ENCODE measurements at places on chromosomes 3 and 15.

- DNase-seq = no peak
These were observed 16.0 kb upstream of the BCL2L10 start for GRCh38 chr15:52128568-52128967.

DNA sequence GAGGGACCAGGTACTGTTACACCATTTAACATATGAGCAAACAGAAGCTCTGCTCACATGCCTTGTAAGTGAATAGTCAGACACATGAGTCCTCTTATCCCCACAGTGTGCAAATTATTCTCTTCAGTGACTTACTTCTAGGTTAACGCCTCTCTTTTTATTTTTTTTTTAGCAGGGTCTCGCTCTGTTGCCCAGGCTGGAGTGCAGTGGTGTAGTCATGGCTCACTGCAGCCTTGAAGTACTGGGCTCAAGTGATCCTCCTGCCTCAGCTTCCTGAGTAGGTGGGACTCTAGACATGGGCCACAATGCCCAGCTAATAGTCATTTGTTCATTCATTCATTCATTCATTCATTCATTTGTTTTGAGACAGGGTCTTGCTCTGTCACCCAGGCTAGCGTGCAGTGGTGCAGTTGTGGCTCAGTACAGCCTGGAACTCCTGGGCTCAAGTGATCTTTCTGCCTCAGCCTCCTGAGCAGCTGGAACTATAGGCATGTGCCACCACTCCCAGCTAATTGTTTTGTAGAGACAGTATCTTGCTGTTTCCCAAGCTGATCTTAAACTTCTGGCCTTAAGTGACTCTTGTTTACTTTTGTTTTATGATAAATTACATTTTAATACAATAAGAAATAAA is 94.7 kb downstream of the LRRC28 start:
- no peak for DNase-seq

DNA sequence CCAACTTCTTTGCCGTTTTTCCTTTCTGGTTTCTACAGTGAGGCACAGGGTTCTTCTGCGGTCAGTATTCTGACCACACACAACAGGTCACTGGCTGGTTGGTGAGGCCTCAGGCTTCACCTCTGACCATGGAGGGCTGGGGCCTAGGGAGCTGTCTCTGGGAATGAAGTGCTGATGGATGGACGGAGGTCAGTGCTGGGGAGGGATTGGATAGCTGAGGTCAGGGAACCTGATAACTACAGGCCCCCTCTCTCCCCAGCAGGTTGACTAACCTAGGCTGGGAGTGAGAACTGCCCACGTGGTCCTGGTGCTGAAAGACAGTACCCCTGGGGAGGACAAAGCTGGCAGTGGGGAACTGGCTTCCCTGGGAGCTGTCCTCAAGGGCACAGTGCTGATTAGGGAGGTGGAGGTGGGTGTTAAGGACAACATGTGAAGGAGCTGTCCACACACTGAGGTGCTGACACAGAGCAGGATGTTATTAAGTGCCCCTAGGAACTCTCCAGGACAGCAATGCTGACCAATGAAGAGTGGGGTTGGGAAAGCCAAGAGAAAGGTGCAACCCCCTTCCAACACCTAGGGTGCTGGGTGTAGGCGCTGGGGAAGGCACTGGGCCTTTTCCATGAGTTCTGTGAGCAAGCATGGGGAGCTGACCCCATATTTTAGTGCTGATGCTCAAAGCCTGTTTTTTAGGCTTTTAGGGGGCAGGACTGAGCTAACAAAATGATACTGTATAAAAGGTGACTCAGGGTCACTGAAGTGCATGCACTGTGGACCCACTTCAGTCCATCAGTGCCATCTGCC is 45.2 kb downstream of the ATP2B2 start:
- DNase-seq = peak; percentile 94

GRCh38 chr3:23921052-23921511 is 4.2 kb downstream of the RPL15 start:
- no peak for DNase-seq

DNA sequence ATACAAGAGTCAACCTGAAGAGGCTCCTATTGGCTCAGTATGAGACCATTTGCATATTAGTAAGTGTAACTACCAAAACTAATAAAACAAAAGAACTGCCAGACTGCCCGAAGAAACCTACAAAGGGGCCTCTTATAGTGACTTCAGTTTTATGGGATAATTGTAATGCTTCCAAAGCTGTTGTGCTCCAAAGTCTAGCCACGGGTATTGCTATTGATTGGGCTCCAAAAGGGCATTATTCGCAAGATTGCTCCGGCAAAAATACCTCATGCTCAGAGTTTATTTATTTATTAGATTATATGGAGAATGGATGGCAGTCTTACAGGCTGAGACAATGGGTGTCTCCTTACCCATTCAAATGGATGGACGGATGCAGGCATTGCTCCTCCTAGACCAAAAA is 11.4 kb downstream of the RPL22L1 start:
- DNase-seq = no peak

GRCh38 chr3:136954980-136955780 is 2.6 kb upstream of the IL20RB start:
- DNase-seq = no peak

- DNase-seq = no peak
These were observed 74.1 kb upstream of the MITF start for GRCh38 chr3:69665026-69665737.

DNA sequence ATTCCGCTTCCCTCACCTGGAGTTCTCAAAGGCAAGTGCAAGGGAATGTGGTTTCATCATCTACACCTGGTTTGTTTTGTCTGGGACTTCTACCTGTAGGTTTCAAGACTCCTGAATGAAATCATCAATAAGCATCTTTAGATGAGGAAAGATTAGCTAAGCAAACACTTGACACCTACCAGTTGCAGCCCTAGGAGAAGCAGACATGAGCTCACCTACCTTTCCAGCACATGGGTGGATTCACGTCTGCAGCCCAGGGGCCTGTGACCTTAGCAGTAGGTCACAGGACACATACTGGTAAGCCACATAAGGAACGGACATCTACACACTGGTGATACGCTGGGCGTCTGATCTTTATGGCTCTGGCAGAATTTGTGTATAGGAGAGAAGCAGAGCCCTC is 26.7 kb downstream of the SLCO2A1 start:
- no peak for DNase-seq

GRCh38 chr15:55742498-55742926 is 440 bp downstream of the PRTG start:
- peak; percentile 49 for DNase-seq

DNA sequence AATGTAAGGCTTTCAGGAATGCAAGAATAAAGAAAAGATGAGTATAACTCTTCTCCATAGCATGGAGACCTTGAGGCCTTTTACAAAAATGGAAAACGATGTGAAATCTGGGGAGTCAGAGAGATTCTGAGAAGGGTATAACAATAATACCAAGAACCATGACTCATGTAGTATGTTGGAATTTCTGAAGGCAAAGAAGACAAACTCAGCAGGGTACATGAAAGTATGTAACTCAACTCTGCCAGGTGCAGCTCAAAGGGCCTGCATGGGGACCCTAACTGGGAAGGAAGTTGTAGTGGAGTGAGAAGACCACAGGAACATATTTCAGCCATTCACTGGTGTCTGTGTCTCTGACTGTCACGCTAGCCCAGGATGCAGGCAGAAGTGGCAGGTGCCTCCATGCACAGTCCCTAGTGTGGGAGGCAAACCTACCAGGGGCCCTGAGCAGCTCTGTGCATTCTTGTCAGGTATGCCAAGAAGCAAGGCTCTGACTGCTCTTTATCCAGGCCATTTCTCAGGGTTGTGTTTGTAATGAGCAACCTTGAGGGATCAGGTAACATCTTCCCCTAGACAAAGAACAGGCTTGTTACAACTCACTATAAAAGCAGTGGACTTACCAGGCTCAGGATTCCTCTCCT is 57.2 kb downstream of the GPR156 start:
- no peak for DNase-seq

DNA sequence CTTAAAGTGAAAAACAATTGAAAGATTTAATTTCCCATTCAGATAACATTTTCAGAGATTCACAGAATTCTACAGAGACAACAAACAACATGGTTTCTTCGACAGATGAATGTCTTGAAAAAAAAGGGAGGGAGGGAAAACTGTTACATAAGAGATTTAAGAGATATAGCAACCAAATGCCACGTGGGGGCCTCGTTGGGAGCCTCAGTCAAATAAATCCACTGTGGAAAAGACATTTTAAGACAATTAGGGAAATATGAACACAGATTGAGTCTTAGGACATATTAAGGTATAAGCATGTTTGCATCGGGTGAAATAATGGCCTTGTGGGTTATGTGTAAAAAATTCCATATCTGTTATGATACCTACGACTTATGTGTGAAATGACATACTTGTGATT is 5.0 kb upstream of the PRRT3 start:
- DNase-seq = no peak

DNA sequence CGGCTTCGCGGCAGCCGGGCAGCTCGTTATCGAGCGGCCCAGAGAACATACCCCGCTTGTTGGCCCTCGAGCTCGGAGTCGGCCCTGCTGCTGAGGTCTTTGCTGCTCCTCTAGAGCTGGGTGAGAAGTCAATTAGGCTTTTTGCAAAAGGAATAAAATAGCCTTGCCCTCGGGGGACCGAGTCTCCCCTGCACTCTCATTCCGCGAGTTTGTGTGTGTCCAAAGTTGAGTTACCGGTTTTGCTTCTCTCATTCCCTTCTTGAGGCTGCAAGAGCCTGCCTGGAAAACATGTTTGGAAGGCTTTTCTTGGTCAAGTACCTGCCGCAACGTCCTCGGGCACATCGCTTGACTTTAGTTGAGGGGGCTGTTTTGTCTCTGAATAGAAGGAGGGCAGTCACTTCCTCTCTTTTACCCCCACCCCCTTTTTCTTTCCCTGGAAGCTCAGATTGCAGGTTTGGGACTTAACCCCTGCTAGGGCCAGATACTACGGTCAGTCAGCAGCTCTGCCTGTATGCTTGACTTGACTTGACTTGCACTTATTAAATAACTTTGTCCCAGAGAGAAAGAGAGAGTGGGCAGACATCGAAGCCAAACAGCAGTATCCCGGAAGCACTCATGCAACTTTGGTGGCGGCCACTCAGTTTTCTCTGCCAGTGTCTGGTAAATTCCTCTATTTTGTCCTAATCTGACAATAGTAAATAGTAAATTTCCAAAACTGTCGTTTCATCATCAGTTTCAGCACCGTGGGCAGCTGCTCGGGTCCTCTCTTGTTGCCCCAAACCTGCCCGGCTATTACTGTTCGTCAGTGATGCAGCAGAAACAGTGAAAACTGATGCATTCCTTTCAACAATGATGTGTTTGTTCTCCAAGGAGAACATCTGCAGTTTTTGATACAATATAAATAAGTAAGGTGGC is 609 bp downstream of the RNF13 start:
- peak; percentile 13 for DNase-seq

- no peak for DNase-seq
These were observed 97.0 kb downstream of the TNIK start for GRCh38 chr3:171363202-171363601.

- no peak for DNase-seq
These were observed 101.8 kb downstream of the SNRK start for GRCh38 chr3:43388175-43388574.

DNA sequence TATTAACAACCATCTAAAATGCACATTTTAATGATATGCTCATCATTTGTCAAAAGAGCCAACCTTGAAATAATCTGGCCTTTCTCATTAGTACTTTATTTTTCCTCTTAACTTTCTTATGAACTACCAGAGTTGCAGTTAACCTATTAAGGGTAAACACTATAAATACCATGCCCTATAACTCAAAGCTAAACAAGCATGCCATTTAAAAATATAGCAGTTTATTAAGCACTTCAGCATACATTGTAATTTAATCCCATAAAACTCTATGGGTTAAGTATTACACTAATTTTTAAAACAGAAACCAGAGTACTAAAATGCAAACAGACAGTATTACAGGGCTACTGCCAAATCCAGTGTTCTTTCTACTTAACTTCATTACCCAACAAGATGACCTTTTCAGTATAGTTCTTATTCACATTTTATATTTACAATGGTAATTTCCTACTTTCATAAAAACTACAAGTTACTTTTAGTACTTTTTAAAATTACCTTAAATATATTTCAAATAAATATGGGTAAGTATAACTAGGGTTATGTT is 11.8 kb downstream of the NPTN start:
- no peak for DNase-seq

- no peak for DNase-seq
These were observed 420.6 kb downstream of the SHQ1 start for GRCh38 chr3:72427624-72428023.

GRCh38 chr15:52066842-52067544 is 45.6 kb downstream of the BCL2L10 start:
- no peak for DNase-seq

GRCh38 chr3:185460719-185461350 is 38.0 kb downstream of the TMEM41A start:
- peak; percentile 24 for DNase-seq

GRCh38 chr3:142501004-142501926 is 53.4 kb upstream of the XRN1 start:
- peak; percentile 2 for DNase-seq

DNA sequence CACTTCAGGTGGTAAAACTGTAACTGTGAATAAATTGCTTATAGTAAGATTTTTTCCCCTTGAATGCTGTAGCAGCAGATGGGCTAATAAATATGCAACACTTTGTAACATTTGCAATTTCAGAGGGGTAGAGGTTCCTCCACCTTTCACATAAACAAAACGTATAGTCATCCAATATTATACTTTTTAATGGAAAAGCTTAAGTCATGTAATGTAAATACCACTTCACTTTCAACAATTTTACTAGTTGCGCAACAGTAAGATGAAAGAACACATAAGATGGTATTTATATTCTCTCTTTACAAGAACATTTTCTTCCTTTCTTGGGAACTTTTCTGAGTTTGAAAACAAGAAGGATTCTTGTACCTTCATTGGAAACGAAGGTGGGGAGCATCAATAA is 56.6 kb upstream of the FAM3D start:
- DNase-seq = no peak

- no peak for DNase-seq
These were observed 4.3 kb downstream of the TNIK start for GRCh38 chr3:171455603-171456550.

DNA sequence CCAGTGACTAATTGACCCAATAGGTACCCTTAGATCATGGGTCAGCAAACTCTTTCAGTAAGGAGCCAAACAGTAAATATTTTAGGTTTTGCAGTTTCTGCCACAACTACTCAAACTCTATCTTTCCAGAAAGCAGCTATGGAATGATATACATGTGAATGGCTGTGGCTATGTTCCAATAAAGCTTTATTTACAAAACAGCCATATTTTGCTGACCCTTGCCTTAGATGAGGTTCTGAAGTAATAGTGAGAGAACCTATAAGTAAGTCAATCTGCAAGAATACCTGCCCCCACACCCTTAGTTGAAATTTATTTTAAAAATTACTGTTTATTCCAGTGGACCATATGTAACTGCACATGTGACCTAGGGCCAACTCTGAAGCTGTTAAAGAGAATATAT is 134.0 kb downstream of the CMSS1 start:
- DNase-seq = no peak

GRCh38 chr15:77224352-77224751 is 153.4 kb upstream of the TSPAN3 start:
- no peak for DNase-seq

- no peak for DNase-seq
These were observed 17.4 kb downstream of the PLXNB1 start for GRCh38 chr3:48412375-48413001.

GRCh38 chr15:64619880-64620839 is 155.2 kb downstream of the RBPMS2 start:
- DNase-seq = no peak
